ENCODE measurements at places on chromosomes 1 and 21.

DNA sequence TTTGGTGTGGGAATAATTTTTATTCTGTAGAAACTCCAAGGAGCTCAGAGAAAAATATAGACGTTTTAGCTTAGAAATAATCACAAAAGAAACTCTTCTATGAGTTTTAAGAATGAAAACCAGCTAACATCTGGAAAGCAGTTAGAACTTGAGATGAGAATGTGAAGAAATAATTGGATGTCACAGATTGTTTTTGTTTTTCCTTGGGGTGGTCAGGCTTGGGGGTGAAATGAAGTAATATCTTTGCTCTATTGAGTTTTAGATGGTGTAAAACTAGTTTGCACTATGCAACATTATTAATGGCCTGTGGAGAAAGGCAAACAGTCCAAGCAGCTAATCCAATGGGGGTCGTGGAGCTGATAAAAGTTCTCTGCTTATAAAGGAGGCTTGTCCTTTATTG lies 101.2 kb downstream of the FMN2 start:
- DNase-seq = no peak

DNA sequence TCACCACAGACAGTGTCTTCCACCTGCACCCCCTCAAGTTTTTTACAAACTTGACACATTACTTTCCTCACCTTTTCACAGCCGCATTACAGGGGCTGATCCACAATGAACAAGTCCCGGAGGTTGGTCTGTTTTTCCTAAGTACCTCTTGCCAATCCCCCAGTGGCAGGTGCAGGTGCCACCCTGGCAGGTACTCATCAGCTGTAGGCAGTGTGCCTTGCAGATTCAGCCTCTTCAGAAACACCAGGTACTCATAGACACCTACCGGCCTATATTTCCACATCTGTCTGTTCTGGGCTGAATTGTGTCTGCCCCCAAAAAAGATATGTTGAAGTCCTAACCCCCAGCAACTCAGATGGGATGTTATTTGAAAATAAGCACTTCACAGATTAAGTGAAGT lies 81.4 kb upstream of the CNIH3 start:
- DNase-seq = no peak

- DNase-seq = no peak
These were observed 63.2 kb downstream of the SYDE2 start for GRCh38 chr1:85137660-85138059.

GRCh38 chr1:7398982-7399381 lies 372.1 kb upstream of the VAMP3 start:
- no peak for DNase-seq

DNA sequence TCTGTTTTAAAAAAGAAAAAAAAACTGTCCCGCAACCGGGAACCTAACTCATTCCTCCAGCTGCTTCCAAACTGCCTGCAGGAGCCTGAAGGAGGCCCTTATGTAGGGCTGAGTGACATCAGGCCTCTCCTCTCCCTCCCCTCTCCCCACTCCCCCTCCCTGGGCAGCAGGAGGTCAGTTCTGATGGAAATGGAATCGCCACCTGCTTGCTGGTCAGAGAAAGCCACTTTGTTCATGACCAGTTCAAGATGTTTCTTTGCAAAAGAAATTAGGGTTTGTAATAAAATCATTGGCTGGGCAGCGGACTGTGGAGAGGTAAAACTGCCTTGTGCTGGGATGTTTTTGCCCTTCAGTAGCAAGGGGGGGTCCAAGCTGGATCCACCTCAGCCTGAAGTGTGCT lies at the start of gene MAP1LC3C:
MAP1LC3C (minus strand) TSS at position 73 of the 400 bp plus-strand sequence. CDS start 90 bp downstream, outside the sequence.
- DNase-seq = no peak

GRCh38 chr1:221869779-221870178 lies 127.9 kb upstream of the DUSP10 start:
- DNase-seq = no peak

- DNase-seq = no peak
These were observed 13.8 kb upstream of the AK2 start for GRCh38 chr1:33050221-33051076.

GRCh38 chr1:42825036-42825851 lies 8.0 kb upstream of the SVBP start:
- DNase-seq = no peak

DNA sequence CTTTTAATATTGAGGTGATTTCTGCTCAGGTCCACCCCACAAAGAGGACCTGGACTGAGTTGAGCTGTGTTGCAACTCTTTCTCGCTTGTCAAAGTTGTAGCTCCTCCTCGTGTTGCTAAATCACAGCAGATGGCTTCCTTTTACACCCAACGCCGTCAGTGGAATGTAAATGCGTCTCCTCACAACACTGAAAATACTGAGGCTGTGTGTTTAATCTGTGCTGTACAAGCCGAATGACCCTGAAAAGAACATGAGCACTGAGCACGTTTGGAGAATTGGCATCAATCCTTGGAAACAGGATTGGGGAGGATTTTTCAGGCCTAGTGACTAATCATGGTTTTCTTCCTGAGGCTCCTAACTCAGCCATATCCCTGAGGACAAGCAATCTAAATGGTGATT lies 196.0 kb downstream of the CRB1 start:
- no peak for DNase-seq

DNA sequence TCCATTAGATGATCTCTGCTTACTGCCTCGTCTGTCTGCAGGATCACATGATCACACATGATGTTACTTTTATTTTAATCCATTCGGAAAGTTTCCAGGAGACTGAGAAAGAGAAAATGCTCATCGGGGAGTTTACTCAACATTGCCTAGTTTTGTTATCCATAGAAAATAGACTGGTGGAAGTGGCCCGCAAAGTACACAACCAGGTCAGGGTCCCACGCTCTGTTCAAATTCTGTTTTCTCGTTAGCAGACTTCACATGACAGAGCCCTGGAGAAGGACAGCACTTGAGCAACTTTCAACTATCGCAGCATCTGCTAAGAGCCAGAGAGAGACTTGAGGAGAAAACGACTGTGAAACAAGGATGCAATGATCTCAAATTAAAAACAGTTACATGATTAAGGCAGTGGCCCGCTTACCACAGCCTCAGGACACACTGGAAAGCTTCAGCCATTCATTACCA lies 44.2 kb downstream of the ADAMTS1 start:
- DNase-seq = no peak

All from stimulated activated CD8-positive, alpha-beta memory T cell treated with anti-CD3 and anti-CD28 coated beads, Interleukin-2, amount 100 ng/mL, for 1 hour (primary cell).